Kidney (tissue), 22 donors: ENCODE measurements at places on chromosomes 6 and 20.

- DNase-seq: no peak
These were observed 68.3 kb upstream of the PHACTR2 start for GRCh38 chr6:143609501-143609900.

GRCh38 chr6:21731411-21732031, 138.0 kb downstream of the SOX4 start:
- no peak for DNase-seq

- no peak for DNase-seq
These were observed 118.6 kb upstream of the PTPN1 start for GRCh38 chr20:50391444-50392137.

DNA sequence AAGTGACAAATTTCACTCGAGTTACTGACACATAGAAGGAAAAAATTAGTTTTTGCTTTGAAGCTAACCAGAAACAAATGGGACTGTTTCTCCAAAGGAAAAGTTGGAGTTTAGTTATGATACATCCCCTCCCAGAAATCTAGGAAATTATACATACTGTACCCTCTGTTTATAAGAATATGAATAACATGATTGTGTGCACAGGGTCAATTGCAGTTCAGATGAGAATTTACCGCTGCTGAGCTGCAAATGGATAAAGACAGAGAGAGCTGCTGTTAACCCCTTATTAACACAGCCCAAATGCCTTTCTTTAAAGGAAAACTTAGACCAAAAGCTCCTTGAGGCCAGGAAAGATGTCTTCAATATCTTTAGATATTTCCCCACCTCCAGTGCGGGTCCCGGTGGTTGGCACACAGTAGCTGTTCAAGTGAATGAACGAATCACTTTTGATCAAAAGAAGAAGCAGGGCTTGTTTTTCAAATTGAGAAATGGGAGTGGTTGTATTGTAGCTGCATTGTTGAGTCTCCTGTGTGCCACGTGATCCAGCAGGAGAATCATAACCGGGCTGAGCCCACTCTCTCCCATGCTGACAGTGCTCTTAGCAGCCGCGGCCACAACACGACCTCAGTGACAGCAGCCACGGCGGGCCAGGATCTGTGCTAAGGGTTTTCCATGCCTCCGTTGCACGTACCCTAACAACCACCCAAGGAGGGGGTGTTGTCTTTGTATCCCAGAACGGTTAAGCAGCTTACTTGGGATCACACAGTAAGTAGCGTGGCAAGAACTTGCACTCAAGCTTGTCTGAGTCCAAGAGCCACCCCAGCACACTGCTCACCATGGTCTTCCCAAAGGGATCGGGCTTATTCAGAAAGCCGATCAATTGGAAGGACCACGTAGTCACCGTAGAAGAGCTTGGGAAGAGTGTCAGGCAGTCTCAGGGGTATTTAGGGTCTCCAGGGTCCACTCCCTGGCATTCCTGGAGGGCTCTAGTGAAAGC, 53.5 kb upstream of the BMP6 start:
- DNase-seq: no peak

GRCh38 chr20:46752728-46753127, 43.3 kb downstream of the SLC2A10 start:
- DNase-seq: peak; percentile 69
